Activated CD4-positive, alpha-beta T cell treated with anti-CD3 and anti-CD28 coated beads, Interleukin-2, amount 10 ng/mL, durations not matched to agents 7 days and 5 days (primary cell): ENCODE measurements at places on chromosomes 12 and 14. TPM values are rescaled to one million over a fixed set of nuclear protein-coding genes. Genes with fewer than 3 reads are reported as not detected.
A peak's percentile ranks its signal among the peaks of the same experiment; 100 is the strongest.

Gene AQP5
- not detected for total RNA-seq

Gene KRT6C
- not detected for total RNA-seq

DNA sequence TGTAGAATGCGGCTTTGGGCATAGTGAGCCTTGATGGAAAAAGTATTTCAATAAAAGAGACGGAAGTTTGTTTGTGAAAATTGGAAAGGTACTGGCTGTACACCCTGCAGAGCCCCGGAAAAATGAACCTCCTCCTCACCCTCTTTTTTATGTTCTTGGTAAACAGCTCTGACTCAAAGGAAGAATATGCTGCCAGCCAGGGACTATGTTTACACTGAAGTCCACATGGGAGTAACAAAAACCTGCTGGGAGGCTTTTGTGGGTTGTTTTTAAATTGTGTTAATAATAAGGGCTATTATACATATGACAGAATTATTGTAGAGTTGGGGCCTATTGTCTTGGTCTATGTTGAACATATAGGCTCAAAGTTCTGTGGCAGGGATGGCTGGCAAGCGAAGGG is 70.7 kb downstream of the TTC8 start:
- no peak for DNase-seq

Gene PLCZ1
- not detected for total RNA-seq

DNA sequence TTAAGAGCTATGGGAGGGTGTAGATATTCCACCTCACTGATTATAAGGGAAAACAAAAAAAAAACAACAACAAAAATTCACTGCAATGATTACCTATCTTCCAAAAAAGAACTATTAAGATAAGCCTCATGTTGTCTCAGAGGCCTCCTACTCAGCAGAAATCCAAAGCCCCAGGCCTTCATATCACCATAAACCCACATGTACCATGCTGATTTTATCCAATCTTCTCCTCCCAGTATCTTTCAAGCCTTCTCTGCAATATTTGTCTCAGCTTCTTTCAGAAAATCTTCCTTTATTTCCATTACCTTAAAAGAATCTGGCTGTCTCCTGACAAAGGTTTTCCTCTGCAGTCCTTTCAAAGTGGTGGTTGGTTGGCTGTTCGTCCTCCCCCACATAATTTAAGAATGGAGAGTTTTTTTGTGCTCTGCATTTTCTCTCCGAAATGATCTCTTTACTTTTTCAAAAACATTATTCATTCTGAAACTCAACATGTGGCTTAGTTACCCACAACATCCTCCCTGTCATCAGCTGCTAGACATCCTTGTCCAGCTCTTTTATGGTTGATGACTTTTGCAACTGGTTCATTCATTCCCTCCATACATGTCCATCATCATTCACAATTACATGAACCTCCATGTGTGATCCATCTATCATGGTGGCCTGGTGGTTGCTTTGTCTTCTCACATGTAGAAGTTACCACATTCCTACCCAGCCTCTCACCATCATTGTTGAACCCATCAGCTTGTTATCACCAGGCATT is 2.9 kb upstream of the EPYC start:
- DNase-seq: peak; percentile 21

GRCh38 chr14:87073880-87074570 is 919.0 kb downstream of the GALC start:
- DNase-seq: no peak

DNA sequence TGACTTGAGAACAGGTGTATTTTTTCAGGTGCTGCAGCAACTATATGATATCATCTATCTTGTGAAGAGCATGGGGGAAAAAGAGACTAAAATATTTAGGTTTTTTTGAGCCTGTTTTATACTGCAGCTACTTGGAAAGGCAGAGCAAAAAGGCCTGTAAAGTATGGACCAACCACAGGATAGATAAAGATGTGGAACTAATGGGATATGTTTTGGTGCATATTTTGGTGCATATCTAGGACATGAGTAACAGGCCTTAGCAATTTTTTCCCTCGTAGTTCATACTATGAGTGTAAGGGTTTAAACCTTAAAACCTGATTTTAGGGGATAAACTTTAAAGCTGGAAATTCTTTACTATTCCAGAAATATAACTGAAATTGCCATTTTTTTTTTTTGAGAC is 6.0 kb upstream of the GTSF1 start:
- no peak for DNase-seq

Gene RAB3IP
- 24.0 TPM for total RNA-seq

DNA sequence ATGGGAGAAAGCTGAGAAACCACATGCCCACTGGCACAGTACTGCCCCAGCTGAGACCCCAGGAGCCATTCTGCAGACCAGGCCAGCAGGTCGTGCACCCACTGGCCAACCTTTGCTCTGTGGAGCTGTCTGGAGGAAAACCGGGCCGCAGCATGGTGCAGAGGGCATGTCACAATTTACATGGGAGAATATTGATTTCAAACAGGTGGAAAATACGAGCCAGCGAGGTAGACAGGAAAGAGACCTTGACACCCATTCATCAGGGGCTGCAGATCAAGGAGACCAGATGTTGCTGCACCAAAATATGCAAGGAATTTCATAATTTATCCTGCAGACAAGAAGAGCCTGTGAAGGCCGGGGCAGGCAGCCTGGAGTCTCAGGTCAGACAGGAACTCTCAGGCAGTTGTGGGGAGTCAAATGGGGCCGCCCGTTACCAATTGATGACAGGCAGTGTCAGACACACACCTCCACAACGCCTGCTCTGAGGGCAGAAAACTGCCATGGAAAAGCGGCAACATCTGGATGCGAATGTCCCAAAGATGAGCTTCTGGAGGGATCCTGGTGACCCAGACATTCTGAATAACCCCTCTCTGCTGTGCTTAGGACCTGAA is 74.6 kb upstream of the BCL11B start:
- DNase-seq: no peak

Gene AMHR2
- not detected for total RNA-seq

DNA sequence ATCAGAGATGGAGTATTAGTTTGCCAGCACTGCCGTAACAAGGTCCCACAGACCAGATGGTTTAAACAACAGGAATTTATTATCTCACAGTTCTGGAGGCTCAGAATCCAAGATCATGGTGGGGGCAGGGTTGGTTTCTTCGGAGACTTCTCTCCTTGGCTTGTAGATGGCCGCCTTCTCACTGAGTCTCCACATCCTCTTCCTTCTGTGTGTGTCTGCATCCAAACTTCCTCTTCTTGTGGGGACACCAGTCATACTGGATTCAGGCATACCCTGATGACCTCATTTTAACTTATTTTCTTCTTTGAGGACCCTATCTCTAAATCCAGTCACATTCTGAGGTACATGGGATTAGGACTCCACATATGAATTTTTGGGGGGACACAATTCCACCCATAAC is 455.5 kb downstream of the RGS6 start:
- DNase-seq: no peak

Gene CLEC7A
- not detected for total RNA-seq

Gene ZNF268
- total RNA-seq: 22.1 TPM

DNA sequence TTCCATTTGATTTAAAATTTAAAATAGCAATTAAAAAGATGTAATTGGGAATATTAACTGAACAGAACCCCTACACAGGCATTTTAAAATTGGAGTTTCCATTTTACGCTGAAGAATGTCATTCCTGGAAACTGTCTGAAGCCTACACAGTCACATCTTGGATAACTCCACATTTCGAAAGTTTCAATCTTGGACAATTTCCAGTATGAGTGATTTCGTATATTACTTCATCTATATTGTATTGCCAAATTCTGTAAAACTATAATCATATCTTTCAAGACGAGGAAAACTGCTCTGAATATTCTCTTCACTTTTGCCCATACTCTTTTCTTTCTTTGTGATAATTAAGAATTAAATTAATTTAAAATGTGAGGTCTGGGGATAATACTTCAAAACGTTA is 194.2 kb upstream of the ABCD2 start:
- no peak for DNase-seq

Gene TPH2
- not detected for total RNA-seq

- DNase-seq: no peak
These were observed 62.5 kb downstream of the CACNA1C start for GRCh38 chr12:2115101-2115845.

DNA sequence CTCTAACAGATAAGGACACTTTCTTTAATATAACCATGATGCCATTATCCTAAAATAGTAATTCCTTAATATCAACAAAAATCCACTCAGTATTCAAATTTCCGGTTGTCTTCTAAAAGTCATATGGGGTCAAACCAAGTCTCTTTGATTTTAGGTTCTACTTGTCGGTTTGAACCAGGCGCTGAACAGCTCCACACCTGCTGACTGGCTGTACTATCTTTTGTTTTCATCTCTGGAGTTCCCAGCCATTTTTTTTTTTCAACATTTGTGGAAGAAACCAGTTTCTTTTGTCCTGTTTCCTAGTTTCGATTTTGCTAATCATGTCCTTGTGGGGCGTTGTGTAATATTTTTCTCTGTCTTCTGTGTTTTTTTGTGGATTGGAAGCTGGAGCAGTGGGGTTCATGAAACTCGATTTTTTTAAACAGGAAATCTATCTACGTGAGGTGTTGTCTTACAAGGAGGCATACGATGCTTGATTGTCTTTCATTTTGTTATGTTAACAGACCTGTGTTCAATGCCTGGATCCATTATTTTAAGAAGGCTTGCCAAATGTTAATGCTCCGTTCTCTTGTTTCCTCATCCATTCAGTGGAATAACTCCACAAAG is 50.2 kb downstream of the FZD10 start:
- no peak for DNase-seq

DNA sequence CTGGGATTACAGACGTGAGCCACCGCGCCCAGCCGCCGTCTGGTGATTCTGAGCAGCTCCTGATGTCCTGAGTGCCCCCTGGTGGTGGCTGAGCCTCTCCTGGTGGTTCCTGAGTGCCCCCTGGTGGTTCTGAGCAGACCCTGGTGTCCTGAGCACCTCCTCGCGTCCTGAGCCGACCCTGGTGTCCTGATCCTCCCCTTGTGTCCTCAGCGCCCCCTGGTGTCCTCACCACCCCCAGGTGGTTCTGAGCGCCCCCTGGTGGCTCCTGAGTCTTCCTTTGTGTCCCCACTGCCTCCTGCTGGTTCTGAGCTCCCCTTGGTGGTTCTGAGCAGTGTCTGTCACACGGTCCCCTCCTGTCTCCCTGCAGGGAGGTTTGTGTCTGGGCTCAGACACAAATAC is 1304.9 kb downstream of the TMEM121 start:
- peak; percentile 60 for DNase-seq

Gene AKAP5
- total RNA-seq: 0.89 TPM

Gene KRT79
- not detected for total RNA-seq

GRCh38 chr12:58419905-58420304 is 478.5 kb downstream of the ATP23 start:
- DNase-seq: no peak

DNA sequence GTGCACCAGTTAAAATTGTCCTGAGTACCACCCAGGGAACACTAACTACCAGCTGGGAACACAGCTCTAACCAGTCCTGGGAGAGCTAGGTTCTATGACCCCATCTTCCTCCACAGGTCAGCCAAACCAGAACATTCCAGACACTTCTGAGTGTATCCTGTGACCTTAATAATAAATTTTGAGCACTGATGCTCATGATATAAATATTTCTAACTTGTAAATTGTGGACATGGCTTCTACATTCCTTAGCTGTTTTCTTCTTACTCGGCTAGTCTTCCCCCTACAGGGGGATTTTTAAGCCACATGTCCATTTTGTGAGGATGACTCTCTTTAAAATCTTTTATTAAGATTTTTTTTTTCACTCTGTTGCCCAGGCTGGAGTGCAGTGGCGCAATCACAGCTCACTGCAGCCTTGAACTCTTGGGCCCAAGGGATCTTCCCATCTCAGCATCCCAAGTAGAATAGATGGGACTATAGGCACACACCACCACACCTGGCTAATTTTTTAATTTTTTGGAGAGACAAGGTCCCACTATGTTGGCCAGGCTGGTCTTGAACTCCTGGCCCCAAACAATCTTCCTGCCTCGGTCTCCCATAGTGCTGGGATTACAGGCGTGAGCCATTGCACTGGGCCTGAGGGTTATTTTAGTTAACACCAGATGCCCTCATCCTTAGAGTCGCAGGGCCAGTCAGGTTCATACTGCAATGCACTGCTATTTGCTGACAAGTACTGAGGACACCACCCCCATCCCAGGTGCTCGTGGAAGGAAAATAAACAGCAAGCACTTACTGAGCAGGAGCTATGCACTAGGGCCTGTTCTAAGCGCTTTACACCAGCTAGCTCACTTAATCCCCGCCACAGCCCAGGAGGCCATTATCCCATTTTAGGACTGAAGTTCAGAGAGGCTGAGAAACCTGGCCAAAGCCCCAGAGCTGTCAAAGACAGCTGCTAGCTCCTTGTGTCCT is 142.6 kb upstream of the NCOR2 start:
- no peak for DNase-seq

Gene RNASE7
- not detected for total RNA-seq

DNA sequence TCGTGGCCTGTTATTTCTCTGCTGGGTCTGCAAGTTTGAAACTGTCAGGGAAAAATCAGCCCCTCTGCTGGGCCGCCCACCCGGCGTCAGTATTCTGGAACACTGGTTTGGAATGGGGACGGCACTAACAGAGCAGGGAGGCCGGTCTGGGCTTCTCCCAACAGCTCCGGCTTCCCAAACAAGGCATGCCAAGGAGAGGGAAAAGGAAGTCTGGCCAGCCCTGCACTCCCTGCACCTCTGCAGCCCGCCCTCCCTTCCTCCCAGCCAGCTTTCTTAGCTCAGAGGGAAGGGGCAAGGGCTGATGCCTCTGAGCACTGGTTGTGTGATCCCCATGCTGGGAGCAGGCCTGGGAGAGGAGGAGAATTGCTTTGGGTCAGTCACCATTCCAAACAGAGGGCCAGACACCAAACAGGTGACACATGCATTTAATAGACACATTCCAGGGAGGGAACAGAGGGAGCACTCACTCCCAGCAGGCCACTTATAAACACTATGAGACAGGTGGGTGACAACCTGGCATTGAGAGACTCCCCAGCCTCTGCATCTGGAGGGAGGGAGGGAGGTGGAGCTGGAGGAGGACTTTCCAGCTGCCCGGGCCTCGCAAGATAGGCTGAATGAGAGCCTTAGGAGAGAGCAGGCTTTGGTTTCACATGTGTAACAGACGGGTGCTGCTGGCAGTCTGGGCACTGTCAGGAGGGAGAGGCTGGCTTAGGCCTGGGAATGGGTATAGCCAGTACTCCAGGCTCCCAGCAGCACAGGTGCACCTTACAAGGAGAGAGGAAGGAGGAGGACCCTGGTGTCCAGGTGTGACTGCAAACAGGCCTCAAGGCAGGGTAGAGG is 10.3 kb downstream of the KRT75 start:
- DNase-seq: no peak

- no peak for DNase-seq
These were observed 67.9 kb downstream of the TMEM30B start for GRCh38 chr14:61213191-61213621.

Gene HSPB8
- not detected for total RNA-seq
